ENCODE measurements at places on chromosomes 1 and 21.

GRCh38 chr1:193537266-193538002 is 351.0 kb upstream of the B3GALT2 start:
- no peak for DNase-seq

DNA sequence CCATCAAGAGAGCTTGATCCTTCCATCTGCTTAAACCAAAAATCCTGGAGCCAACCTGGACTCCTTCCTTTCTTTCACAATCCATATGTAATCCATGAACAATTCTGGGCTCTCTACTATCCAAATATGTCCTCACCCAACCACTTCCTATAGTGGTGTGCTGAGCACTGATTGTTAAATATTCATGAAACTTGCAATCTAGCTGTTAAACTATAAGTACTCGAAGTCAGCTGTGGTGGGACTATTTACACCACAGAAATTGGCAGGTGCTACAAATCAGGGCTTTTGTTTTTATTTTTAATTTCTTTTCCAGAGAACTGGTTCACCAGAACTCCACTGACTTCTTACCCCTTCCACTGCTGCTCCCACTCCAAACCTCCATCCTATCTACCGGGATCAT is 57.2 kb upstream of the KCND3 start:
- no peak for DNase-seq

- no peak for DNase-seq
Observed at GRCh38 chr1:205339717-205340116, 17.0 kb downstream of the KLHDC8A start.

- DNase-seq = no peak
Observed at GRCh38 chr1:232754930-232755329, 50.3 kb upstream of the MAP10 start.

DNA sequence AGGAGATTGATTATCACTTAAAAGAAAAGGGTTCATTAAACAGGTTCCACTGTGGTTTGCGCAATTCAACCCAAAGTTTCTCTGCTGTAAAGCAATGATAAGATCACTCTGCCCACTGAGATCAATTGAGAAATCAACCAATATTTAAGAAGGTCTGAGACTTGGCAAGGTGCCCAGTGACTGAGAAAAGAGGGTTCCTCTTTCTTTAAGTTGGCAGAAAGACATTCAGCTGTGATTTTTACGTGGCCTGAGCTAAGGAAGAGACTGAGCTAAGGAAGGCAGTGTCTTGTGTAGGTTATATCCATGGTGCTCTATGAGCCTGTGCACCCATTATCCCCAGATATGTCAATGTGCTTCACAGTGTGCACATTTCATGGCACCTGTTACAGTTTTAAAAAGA is 344.1 kb downstream of the DISC1 start:
- no peak for DNase-seq

- DNase-seq = no peak
Observed at GRCh38 chr1:235745503-235746136, 96.0 kb upstream of the GNG4 start.

GRCh38 chr1:241253471-241253870 is 103.5 kb downstream of the RGS7 start:
- no peak for DNase-seq

DNA sequence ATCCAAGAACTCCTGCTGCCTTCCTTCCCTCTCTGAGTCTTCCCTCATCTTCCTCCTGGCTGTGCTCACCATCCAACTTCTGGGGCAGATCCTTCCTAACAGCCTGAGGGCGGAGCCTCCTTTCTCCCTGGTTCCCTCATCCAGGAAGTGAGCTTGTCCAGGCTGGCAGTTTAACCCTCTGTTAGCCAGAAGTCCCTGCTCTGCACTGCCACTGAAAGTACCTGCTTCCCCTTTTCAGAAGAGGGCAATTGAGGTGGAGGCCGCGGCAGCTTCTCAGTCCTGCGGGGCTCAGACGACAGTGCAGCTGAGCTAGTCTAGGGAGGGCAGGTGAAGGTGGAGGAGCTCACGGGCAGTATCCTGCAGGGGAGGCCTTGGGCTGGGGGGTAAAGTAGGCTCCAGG is 149.1 kb downstream of the FCRL5 start:
- no peak for DNase-seq

DNA sequence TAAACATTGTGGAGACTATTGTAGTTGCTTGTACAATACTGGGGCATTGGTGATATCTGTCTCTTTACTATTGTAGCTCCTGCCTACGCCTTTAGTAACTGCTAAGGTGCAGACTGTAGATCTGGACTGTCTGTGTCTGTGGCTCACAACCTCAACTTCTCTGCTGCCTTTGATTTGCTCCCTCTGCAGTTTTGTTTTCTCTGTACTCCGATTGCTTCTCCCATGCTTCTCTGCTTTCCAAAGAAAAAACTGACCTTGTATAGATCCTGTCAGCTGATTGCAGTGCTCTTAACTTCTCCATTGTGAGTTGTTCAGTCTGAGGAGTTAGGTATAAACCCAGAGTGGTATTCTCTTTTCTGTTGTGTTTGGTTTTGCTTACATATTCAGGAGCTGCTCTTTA is 15.3 kb downstream of the MAGI3 start:
- no peak for DNase-seq

- peak; percentile 82 for DNase-seq
Observed at GRCh38 chr1:89632657-89633247, at the start of gene LRRC8C. Gene LRRC8C, plus strand, starts transcription at chr1:89633120. Its CDS starts 53,354 bp downstream, at chr1:89686474.

DNA sequence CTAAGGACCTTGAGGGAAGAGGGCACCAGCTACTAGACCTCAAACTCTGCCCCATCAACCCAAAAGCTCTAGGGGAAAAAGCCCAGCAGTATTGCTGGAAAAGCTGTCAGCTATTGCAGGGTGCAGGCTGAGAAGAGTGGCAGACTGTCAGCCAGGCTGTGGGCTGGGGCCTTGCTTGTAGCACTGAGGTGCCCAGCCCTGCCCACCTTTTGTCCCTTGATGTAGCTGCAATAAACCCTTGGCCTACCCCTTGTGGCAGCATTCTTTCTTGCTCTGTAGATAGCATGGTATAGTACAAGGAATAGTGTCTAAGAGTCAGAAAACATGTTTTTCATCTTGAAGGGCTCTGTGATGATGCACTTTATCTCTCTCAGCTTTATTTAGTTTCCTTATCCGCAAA is 39.4 kb downstream of the CDC14A start:
- DNase-seq = no peak

- DNase-seq = no peak
Observed at GRCh38 chr1:208118841-208119606, 125.2 kb downstream of the PLXNA2 start.

DNA sequence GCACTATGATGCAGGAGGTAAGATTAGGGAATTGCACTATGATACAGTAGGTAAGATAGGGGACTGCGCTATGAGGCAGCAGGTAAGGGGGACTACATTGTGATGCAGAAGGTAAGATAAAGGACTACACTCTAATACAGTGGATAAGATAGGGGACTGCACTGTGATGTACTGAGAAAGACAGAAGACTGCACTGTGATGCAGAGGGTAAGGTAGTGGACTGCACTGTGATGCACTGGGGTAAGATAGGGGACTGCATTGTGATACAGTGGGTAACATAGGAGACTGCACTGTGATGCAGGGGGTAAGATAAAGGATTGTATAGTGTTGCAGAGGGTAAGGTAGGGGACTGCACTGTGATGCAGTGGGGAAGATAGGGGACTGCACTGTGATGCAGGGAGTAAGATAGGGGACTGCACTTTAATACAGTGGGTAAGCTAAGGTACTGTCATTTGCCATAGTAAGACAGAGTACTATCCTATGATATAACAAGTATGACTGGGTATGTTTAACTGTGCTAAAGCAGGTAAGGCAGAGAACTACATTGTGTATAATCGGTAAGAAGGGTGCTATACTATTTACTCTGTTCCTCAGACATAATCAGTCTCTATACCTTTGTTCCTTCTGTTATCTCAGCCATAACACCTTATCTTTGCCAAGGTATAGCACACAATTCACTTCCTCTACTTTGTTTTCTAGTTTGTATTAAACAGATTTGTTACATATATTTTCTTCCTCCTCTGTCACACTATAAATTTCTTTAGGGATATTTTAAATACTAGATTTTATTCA is 208.5 kb downstream of the BARHL2 start:
- no peak for DNase-seq

DNA sequence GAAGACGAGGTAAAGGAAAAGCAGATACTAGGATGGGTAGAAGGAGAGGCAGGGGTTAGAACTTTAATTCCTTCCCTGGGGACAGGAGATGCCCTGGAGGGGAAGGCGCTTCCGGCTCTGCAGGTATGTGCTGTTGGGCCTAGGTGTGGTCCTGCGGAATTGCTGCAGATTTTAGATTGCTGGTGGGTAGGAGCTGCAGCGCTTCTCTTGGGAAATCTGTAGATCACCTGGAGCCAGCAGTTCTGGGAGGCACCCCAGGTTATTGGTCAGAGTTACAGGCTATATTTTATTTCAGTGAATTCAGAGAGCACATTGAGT is 1.1 kb downstream of the MGST3 start:
- no peak for DNase-seq

- peak; percentile 12 for DNase-seq
Observed at GRCh38 chr1:156852418-156852874, 6.5 kb downstream of the INSRR start.

- DNase-seq = no peak
Observed at GRCh38 chr21:44706706-44707581, 4.4 kb downstream of the TSPEAR start.

- no peak for DNase-seq
Observed at GRCh38 chr1:200877839-200878551, 5.2 kb downstream of the GPR25 start.

GRCh38 chr1:6108937-6109614 is 63.4 kb downstream of the KCNAB2 start:
- DNase-seq = no peak

DNA sequence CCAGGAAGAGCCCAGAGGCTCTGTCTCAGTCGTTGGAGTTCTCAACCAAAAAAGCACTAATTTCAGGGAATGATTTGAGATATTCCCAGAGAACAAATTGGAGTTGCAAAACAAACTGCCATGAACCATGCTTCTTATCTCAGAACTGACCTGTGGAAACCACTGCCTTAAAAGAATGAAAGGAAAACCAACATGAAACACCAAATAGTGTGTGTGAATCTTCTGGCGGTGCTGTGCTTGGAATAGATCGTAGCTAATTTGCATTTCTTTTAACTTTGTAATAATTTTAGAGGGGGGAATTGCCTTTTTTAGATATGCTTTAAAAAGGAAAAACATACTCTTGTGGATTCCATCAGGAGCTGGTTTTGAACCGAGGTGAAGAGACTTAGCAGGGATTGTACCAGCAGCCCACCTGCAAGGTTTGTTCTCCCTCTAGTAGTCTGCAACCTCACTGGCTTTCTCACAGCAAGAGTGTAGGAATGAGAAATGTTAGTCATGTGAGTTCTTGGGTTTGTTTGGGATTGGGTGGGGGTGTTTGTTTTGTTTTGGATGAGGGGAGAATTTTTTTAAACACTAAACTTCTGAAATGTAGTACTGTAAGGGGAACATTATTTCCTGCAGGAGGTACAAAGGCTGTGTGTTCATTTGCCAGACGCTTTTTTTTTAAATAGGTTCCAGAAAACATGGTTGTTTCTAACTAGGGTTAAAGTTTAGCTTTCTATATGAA is 45.7 kb upstream of the ANGPTL1 start:
- no peak for DNase-seq

GRCh38 chr1:160801836-160802580 is 6.0 kb downstream of the LY9 start:
- no peak for DNase-seq

DNA sequence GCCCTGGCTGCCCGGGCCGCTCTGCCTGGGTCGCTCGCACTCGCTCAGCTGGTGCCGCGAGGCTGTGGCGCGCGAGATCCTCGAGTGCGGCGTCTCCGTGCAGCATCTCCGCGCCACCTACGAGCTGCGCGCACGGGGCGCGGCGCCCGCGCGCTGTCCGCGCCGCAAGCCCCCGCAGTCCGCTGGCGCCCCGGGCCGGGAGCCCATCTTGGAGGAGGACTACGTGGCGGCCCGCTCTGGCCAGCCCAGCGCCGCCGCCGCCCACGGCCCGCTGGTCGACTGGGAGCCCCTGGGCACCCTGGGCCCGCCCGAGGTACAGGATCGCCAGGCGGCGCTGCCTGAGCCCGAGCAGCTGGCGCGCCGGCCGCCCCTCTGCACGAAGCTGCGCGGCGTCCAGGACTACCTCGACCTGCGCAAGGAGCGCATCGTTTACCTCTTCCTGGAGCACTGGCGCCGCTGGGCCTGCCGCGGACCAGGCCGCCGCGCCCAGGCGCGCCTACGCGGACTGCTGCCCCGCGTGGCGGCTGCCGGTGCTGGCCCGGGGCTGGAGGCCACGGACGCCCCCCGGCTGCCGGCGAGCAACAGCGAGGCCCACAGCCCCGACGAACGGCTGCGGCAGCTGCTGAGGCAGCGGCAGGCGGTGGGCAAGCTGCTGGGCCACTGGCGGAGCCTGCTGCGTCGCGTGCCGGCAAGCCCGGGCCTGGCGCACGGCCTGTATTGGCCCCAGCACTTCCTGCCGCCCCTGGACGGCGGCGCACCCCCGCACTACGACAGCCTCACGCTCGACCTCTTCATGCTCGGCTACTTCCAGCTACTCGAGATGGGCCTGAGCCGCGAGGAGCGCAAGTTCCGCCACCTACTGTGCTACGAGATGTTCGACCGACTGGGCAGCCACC is 10.9 kb downstream of the TNFRSF25 start:
- DNase-seq = no peak

DNA sequence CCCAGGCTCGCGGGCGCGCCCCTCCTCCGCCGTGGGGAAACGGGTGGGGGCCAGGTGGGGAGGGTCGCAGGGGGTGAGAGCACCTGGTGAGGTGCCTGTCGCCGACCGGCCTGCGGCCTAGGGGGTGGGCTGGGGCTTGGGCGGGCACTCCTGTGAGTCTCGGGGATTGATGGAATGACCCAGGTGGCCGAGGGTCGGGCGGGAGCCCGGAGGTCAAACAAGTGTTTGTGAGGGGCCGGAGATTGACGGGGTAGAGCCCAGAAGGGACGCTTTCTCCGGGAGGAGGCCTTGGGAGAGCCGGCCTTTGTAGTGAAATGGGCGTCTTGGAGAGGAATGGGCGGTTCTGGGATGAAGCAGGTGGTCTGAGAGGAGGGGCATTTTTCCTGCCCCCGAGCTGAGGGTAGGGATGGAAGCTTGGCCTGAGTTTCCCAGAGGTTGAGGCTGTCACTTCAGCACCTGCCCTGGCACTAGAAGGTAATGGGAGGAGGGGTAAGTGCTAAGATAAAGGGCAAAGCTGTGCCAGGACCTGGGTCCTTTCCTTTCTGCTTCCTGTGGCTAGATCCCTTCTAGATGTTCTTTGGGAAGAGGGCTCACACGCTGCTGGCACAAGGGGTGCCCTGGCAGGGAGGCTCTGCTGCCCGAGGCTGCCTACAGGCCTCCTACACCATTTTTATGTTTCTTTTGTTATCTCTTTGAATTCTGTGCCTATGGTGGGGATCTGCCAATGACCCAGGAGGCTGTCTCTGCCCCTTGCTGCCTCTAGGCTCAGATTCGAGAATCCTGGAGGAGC is 56.1 kb downstream of the NDUFS5 start:
- no peak for DNase-seq

- no peak for DNase-seq
Observed at GRCh38 chr1:9009438-9010370, 16.5 kb downstream of the SLC2A7 start.

GRCh38 chr1:7954683-7955082 is 6.8 kb upstream of the PARK7 start:
- no peak for DNase-seq

DNA sequence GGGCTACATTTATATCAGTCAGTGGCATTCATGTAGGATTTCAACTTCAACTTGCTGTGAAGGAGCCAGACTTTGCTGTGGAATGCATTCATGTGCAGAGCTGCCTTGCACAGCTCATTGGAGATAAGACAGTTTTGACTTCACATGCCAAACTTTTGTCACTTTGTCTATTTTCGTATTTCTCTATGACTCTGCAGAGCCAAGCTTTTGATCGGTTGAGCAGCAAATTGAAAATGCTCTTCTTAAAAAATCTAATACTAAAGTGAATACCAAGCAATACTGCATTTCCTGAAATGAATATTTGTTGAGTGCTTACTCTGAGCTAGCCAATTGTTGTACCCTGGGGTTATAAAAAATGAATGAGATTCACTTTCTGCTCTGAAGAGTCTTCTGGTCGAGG is 388.7 kb downstream of the ST6GALNAC3 start:
- DNase-seq = peak; percentile 80

Measured in putamen (tissue), 1 donor.